Activated CD4-positive, alpha-beta T cell treated with anti-CD3 and anti-CD28 coated beads for 4 hours (primary cell): ENCODE measurements at places on chromosomes 1 and 21.

- no peak for DNase-seq
These were observed 52.7 kb downstream of the PKN2 start for GRCh38 chr1:88736633-88737248.

DNA sequence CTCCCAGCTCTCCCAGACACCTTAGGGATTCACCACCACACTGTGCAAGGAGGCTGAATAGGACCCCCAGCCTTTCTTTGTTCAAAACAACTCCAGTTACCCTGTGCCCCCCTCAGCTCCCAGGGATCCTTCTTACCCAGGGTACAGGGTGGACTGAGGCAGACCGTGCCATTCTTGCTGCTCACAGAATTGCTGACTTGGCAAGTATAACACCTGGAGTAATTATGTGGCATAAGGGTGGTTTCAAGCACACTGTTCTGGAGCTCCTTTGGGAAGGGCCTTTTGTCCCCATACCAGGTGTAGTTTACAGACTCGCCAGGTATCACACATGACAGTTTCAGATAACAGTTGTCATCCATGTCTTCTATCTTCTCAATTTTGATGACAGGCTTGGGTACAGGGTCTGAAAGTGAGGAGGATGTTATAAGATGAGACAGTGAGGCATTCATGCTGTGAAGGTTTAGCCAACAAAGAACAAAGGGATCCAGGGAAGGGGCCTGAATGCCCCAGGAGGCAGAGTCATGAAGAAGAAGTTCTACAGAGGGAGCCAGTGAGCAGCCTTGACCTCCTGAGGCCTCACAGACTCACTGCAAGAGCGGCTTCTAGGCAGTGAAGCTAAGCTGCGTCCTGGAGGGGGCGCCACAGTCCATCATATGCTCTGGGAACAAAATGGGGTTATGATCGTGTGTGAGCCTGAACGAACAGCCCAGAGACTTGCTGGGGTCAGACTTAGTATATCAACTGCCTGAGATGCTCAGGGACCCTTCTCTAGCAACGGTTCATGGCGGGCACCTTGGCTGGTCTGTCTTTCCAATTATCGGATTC lies 30.3 kb downstream of the CD48 start:
- DNase-seq, result peak; percentile 85

GRCh38 chr1:208054911-208055379 lies 144.0 kb upstream of the CD34 start:
- DNase-seq, result no peak

- peak; percentile 96 for DNase-seq
These were observed at the start of gene DNAJC8 for GRCh38 chr1:28232558-28233263. DNAJC8 (minus strand) TSS chr1:28233029; CDS start chr1:28232998, 31 bp downstream.

GRCh38 chr1:119731060-119731459 lies 19.3 kb downstream of the PHGDH start:
- no peak for DNase-seq

DNA sequence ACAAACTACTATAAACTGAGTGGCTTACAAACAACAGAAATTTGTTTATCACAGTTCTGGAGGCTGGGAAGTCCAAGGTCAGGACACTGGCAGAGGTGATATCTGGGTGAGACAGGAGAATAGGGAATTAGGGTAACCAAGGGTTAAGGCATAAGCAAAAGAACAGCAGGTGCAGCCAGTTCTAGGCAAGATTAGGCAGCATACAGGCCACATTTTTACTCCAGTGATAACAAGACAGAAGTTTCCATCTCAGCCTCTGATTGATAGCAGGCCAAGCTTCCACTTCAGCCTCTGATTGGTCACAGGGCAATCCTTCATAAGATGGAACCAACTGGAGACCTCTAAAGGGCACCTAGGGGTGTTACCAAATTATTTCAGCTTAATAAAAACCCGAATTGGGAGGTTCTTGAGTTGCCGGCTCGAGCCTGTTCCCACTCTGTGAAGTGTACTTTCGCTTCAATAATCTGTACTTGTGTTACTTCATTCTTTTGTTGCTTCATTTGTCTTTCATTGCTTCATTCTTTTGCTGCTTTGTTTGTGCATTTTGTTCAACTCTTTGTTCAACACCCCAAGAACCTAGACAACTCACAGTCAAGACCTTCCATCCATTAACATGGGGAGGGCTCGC lies 185.6 kb downstream of the TOMM20 start:
- DNase-seq, result no peak

GRCh38 chr1:211723273-211723672 lies 47.9 kb upstream of the NEK2 start:
- no peak for DNase-seq

DNA sequence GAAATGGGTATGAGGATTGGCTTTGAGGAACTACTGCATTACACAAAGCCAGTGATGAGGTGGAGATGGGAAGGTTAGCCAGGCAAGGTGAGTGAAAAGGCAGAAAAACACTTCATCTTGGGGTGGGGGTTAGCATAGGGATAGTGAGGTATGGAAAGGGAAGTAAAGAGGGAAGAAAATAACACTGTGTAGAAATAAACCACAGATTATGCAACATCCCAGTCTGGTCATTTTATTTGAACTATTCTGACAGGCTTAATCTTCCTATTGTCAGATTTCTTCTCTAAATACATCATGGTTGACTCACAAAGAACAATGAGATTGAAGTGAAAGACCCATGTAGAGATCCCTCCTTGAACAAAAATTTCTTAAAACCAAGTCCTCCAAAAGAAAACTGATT lies 640.2 kb downstream of the PTPRC start:
- DNase-seq, result no peak

GRCh38 chr1:205294175-205294917 lies 27.2 kb downstream of the NUAK2 start:
- DNase-seq, result no peak
